Left renal cortex interstitium (tissue), 4 donors: ENCODE measurements at places on chromosomes 1 and 21. TPM values are rescaled to one million over a fixed set of nuclear protein-coding genes. Genes with fewer than 3 reads are reported as not detected.

DNA sequence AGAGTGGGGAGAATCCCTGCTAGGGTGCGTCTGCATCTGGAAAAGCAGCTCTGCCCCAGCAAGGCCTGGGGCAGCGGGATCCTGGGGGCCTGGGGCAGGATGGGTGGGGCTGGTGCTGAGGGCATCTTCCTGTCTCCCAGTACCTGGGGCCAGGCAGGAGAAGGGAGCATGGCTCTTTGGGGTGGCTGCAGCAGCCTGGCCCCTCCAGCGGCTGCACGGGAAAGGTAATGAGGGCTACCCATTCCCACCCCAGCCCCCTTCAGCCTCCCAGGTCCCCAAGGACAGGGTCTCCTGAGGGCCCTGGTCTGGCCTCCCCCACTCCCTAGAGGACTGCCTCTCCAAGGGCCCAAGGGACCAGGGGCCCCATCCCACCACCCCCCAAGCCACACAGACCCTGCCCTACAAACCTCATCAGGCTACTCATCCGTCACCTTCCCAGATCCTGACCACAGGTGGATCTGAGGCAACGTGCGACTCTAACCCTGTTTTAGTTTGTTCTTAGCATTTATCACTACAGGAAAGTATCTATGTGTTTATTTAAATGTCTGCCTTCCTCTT lies 910 bp upstream of the ANKRD65 start:
- DNase-seq: no peak

The REN gene
- 70.6 TPM for polyA plus RNA-seq

DNA sequence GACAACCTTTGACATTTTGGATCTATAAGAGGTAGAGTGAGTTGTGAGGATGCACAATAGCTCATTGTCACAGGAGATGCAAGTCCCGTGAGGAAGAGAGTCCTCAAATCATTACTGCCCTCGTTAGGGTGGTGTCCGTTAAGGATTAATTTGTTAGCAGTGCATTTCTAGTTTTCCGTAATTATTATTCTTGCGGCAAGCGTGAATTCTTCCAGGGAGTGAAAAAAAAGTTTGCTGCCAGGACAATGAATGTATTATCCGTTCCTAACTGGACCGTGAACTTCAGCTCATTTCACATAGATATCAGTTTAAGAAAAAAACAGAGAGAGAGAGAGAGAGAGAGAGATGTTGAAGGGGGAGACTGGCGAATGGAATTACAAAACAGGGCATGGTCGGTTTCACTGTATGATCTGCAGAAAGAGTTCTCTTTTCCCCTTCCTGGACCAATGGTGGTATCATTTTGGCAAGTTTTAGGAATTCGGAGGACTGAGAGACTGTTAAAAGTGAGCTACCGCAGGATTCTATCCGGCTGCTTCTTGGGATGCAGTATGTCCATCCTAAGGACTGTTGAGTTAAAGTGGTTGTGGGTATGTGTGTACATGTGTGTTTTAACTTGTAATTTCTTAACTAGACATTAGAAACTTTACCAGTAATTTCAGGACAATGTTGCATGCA lies 216.0 kb upstream of the NFIA start:
- no peak for DNase-seq

DNA sequence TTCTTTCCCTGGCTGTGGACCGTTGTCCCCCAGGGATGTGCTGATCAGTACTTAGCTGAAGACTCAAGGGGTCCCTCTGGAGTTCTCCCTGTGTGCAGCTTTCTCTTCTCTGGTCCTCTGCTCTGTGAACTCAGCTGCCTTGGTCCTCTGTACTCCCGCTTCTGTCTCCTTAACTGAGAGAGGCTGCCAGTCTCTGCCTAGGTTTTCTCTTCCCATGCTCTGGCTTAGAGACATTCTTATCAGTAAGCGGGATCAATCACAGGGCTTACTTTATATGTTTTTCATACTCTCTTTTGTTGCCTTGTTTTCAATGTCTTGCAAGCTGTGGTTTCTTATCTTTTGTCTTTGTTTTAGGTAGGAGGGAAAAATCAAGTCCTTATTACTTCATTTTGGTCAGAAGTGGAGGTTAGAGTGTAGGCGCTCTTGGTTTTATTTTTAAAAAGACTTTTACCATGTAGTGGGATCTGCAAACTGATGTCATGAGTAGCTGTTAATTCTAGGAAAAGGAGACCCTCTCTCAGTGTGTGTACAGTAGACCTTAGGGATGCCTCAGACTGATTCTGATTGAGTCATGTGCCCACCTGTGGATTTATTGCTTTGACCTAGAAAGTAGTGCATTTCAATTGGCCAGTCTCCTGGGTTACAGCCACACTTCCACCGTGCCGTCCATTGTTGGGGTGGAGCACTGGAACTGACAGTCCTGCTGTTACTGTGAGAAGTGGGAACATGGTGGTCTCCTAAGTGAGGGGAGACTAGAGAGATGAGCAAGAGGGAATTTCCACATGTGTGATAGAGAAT lies 46.6 kb downstream of the TTC3 start:
- DNase-seq: no peak

The RAB7B gene
- 2.3 TPM for polyA plus RNA-seq

The LRRIQ3 gene
- 5.4 TPM for polyA plus RNA-seq

DNA sequence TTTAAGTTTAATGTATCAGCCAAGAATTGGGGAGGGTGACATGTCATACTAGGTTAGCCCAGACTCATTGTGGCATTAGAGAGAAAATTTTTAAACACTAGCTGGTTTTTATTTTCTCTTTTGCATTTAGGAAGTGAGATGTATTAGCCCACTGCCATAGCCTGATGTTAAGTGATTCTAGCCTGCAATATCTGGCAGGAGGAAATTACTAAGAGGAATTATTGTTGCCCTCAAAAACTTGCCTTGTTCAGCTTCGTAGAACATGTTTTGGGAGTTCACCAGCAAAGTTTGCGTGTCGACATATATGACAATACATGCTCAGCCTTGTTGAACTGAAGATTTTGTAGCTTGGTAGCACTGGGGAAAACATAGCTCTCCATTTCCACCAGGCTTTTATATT lies 12.5 kb downstream of the ADAM30 start:
- no peak for DNase-seq

DNA sequence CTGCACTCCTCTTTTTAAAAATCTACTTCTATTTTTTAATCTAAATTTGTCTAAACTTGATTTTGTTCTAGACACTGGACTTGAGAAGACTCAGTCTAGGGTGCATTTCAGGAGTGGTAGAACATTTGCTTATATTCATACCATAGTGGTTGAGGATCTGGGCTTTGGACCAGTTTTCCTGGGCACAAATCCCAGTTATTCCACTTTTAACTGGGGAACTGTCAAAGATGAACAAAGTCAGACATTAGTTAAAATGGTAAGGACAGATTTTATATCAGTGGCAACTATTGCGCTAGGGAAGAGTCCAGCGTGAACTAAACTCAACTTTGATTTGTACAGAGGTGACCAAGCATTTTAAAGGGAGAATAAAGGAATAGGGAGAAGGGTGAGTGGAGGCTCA lies 102.4 kb downstream of the FMN2 start:
- no peak for DNase-seq

- DNase-seq: no peak
Observed at GRCh38 chr1:165882168-165882837, 54.9 kb downstream of the UCK2 start.

DNA sequence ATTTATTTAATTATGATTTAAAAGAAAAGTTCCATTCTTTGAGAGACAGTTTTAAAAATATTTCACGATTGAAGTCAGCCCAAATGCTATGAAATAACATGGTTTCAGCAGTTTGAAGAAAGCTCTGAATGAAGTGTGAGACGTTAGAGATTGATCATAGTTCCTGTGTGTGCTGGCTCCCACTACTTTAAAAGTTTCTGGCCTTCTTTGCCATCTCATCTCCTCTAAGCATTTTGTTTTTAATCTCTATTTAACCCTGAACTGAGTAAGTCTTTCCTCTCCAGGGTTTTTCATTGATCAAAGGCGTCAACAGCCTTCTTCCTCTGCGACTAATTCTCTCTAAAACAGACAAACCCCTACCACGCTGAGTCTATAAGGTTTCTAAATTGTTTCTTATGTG lies 225.3 kb upstream of the B3GALT2 start:
- DNase-seq: no peak

- DNase-seq: no peak
Observed at GRCh38 chr1:235105051-235106043, 23.3 kb downstream of the TOMM20 start.

The OR2L8 gene
- not detected for polyA plus RNA-seq

The RCC2 gene
- 93.0 TPM for polyA plus RNA-seq

GRCh38 chr1:20380616-20381035 lies 90.0 kb downstream of the VWA5B1 start:
- DNase-seq: no peak

DNA sequence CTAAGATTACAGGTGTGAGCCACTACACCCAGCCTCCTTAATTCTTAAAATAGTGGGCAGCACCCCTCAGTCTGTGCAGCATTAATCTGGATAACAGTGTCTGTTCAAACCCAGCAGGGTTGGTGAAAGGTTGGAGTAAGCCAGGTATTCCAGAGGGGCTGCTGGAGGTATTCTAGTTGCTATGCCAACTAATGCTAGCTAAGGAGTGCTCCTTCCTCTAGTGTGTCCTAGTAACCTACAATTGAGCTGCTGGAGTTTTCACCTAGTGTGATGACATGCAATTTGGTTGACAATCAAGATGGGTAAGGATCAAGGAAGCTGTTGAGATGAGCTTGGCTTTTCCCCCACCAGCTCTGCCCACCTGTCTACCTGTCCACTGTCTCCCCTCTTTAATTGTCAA lies 100.2 kb upstream of the IPO9 start:
- DNase-seq: no peak

GRCh38 chr1:113453771-113454083 lies 63.4 kb downstream of the MAGI3 start:
- DNase-seq: no peak

DNA sequence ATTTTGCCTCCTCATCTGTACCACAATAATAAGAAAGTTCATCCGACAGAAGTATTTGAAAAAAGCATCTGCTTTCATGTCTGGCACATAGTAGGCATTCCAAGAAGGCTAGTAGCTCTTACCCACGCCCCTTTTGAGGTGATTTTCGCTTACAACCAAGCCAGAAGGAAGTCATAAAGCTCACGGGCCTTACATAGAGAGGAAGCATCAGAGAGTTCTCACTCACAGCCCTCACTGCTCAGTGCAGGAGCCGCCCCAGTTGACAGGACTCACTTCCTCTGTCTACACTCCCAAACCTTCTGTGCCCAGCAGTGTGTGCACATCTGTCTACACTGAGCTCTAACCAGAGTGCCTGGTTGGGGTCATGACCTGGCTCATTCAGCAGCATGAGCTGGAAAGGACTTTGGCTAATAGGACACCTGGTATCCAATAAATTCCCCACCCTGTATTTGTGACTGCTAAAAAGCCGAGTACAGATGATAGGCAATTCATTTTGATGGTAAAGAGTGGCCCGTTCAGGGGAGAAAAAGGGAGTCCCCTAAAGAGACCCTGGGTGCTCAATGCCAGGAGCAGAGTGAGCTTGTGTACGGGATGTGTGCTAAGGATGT lies 36.8 kb upstream of the DUSP10 start:
- no peak for DNase-seq

The KCNE2 gene
- polyA plus RNA-seq: 1.3 TPM

The AIRE gene
- polyA plus RNA-seq: 1.2 TPM
